ENCODE measurements at places on chromosomes 1 and 21. TPM values are rescaled to one million over a fixed set of nuclear protein-coding genes. Genes with fewer than 3 reads are reported as not detected.

- no peak for DNase-seq
Observed at GRCh38 chr1:19326748-19327065, 14.6 kb downstream of the SLC66A1 start.

- DNase-seq = peak; percentile 97
Observed at GRCh38 chr1:180579961-180580611, 21.3 kb downstream of the OVAAL start.

DNA sequence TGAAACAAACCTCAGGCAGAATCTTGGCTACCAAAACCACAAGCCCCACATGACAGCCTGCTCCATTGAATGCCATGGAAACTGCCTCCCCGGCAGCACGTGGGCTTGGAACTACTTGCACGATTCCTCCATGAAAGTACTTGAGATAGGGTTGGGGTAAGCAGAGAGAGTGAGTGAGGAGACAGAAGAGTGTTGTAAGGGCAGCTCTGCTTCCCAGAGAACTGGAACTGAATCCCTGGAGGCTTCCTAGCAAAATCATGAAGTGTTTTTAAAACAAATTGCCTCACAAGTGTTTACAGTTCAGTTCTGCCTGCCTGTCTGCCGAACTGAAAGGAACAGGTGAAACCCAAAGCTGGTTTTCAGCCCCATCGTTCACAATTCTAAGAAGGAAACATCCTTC is 35.3 kb upstream of the DNASE2B start:
- DNase-seq = no peak

DNA sequence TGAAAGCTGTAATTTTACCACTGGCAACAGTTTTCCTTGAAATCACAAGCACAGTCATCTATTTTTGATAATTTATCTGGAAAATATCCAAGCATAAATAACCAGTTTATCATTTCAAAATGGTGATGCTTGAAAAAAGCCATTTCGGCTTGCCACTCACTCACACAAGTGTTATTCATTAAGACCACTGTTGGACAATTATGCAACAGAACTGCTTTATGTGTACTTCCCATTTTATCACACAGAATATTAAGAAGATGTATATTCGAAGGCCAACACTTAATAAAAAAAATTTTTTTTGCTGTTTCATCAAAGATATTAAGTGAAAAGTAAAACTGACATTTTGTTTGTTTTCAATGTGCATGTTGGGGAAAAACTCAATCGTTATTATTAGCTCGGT is 62.3 kb downstream of the EIF4G3 start:
- DNase-seq = no peak

DNA sequence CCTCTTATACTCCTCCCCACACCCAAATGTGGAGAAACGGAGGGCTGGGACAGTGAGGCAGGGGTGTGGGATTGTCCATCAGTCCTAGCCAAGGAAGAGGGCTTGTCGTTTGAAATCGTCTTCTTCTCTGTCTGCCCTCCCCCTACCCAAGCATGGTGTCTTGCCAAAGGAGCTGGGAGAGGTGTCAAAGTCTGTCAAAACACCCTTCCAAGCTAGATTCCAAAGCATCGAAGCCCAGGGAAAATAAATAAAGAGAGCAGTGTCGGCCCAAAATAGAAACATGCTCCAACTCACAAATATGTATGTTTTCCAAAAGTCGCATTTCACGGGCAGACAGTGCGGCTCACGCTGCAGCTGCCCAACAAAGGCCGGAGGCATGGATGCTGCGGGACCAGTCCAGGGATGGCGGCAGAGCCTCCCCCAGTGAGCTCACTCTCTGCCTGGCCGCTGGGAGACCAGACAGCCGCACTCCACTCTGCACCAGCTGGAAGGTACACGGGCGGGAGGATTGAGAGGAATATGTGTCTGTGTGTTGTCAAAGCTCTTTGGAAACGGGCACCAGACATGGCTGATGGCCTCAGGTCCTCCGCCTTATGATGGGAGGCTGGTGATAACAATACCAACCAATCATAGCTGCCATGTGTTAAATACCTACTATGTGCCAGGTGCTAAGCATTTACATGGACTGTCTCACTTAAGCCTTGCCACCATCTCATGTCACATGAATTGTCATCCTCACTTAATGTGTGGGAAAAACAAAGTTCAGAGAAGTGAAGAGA is 3.9 kb downstream of the DISP3 start:
- no peak for DNase-seq

DNA sequence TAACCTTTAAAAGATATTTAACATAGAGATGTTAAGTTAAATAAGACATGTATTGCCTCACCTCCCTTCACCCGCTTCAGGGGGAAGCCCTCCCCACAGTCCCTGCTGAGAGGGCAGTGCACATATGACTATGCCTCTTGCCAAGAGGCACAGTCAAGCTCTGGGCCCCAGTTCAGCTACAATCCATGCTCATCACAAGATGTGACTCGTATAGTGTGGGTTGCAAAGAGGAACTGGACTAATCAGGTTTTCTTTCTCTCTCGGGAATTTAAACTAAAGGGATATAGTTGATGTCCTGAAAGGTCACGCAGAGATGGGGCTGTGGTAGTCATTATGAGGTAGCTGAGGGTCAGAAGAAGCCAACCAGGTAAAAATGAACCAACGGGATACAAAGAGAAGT is 35.6 kb downstream of the LYST start:
- peak; percentile 70 for DNase-seq

DNA sequence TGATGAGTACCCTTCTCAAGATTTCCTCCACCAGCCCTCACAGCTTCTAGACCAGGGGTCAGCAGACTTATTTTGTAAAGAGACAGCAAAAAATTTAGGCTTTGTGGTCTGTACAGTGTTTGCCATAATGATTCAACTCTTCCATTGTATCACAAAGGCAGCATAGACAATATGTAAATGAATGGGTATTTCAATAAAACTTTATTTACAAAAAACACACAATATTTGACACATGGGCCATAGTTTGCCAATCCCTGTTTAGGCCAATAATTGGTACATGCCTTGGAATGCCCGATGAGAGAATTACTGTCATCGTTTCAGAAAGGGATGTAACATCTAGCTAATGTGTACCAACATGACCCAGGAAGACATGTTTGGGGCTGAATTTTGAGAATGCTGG is 178.9 kb upstream of the GALNT2 start:
- DNase-seq = no peak

The KCNE2 gene
- total RNA-seq = not detected

DNA sequence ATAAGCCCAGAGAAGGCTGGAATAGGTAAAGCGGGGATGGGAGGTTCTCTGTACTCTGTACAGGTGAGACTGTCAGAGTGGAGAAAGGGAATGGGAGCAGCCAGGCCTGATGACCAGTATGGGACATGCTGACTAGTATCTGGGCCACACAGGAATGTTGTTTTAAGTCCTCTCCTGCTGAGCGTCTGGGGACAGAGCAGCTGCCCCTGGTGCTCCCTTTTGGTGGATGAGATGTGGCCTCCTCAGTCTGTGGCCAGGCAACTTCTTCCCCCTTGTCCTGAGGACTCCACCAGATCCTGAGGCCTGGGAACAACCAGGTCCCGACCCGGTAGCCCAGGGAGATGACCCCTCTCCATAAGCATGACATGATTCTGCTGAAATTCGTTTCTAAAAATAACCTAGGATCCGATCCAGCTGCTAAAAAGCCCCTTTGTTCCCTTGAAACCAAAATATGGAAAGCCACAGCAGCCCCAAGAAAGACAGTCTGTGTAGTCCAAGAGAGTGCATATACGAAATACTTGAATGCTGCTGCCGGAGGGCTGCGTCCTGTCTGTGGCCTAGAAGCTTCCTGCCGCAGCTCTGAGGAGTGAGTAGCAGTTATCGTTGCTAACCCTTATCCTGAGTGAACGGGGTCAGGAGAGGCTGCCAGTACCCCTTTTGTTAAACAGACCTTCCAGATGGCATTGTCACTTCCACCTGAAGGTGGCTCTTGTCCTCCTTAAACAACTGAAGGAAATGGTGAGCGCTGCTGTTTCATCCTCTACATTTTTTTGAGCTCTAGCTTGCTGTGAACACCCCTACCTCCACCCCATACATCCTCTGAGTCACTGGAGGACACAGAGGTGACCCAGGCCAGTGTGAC is 47.1 kb downstream of the ATP2B4 start:
- DNase-seq = peak; percentile 91

The KIAA0040 gene
- 8.7 TPM for total RNA-seq

DNA sequence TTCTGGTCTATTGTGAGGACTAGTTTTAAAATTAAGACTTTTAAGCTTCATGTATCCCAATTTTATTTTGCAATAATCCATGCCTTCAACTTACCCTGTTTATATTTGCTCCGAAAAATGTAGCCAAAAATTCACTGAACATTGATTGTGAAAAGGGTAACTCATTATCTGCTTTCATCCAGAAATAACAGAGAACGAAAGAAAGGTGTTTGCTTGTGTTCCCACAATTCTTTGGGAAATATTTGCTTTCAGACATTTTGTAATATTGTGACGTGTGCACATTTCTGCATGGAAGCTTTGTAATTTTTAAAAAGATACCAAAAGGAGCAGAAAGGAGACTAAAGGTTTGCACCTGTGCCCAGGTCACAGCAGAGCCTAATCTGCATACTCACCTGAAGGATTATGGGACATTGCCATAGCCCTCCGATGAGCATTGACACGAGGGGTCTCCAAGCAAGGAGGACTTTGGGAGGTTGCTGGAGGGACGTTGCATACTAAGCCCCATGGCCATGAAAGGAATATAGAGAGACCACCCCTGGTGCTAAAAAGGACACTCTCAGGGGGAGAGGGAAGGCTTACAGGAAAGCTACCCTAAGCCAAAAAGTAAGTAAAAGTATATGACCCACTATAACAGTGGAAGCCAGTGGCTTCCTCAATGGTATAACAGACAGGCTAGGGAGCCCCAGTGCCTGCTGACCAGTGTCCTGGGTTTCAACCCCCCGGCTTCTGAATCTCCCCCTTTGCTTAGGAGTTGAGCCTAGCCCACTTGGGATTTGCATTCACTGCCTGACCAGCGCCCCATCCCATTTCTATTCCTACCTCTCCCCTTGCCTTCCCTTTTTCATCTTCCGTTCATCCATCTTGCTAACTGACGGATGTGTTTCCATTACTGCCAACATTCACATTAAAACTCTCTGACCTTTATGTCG is 148.6 kb upstream of the ZC3H12A start:
- no peak for DNase-seq

The FCGR3A gene
- not detected for total RNA-seq

- DNase-seq = no peak
Observed at GRCh38 chr1:212606395-212607205, 2.0 kb upstream of the ATF3 start.

GRCh38 chr1:78055565-78056132 is 9.9 kb downstream of the GIPC2 start:
- no peak for DNase-seq

The MCM3AP gene
- total RNA-seq = 39.4 TPM

GRCh38 chr1:89552471-89553081 is 27.9 kb downstream of the LRRC8B start:
- DNase-seq = peak; percentile 48

The MSH4 gene
- 0.75 TPM for total RNA-seq

The GBP5 gene
- 0.05 TPM for total RNA-seq

- DNase-seq = no peak
Observed at GRCh38 chr1:158150523-158150922, 30.2 kb upstream of the CD1D start.

DNA sequence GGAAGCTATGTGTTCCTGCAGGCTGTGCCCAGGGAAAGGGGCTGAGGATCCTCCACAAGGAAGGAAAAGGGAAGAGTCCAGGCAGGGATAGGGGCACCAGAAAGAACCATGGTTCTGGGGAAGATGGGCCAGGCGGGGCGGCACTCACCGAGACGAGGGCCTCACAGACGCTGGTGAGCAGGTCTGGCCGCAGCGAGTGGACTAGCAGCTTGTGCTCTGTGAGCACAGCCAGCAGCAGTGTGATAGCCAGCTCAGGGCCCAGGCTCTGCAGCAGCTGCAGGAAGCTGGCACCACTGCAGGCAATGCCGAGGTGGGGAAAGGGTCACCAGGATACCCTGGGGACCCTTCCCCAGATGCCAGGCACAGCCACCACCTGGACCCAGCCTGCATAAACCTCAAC is 5.8 kb downstream of the DENND4B start:
- no peak for DNase-seq

DNA sequence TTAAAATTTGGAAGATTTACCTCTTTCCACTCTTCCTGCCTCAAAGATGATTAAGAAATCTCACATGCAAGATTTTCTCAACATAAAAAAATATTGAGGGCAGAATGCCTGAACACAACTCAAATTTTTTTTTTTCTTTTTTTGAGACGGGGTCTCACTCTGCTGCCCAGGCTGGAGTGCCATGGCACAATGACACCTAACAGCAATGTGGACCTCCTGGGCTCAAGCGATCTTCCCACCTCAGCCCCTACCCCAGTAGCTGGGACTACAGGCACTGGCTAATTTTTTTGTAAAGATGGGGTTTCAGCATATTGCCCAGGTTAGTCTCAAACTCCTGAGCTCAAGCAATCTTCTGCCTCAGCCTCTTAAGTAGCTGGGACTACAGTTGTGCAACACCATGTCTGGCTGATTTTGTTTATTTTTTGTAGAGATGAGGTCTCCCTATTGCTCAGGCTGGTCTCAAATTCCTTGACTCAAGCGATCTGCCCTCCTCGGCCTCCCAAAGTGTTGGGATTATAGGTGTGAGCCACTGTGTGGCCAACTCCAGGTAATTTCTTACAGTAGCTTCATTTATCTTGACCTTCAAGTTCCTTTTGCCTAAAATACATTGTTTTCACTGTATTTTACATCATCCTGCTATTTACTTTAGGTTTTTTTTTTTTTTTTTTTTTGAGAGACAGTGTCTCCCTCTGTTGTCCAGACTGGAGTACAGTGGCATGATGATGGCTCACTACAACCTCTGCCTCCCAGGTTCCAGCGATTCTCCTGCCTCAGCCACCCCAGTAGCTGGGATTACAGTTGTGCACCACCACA is 10.4 kb downstream of the NUCKS1 start:
- DNase-seq = peak; percentile 53

- no peak for DNase-seq
Observed at GRCh38 chr1:21518774-21519455, 9.7 kb downstream of the ALPL start.

The SH3GLB1 gene
- total RNA-seq = 59.1 TPM

DNA sequence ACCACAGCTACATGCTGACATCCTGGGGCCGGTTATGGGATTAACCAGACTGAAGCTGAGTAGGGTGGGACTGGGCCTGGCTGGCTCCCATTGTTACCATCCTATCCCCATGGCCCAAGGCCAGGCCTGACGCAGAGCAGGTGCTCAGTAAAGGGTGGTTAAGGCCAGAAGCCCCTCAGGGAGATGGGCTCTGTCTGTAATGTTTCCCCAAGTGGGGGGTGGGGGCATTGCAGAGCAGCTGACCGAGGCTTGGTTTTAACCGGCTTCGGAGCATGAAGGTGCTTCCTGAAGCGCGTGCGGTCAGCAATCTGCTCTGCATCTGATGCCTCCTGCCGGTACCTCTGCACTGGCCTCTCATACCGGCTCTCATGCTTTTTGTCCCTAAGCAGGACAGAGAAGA is 83.4 kb upstream of the ACTL8 start:
- peak; percentile 30 for DNase-seq

DNA sequence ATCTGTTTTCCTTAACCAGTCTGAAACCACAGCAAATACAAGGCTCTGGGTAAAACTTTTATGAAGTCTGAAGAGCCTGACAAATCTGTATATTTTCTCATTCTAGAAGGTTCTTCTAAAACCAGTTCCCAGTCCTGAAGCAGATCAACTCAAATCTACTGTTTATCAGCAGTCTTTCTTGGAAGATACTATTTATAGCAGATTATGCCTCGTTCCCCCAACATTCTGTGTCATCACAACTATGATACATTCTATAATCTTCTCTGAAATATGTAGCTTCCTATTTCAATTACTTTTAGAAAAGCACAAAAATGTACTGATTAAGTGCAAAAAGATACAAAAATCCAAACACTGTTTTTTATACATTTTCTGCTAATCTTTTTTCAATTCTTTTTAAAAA is 67.5 kb downstream of the NIBAN1 start:
- DNase-seq = no peak
